Adrenal gland (tissue), 19 donors: ENCODE measurements at places on chromosomes 6 and 20. TPM values are rescaled to one million over a fixed set of nuclear protein-coding genes. Genes with fewer than 3 reads are reported as not detected.
A peak's percentile ranks its signal among the peaks of the same experiment; 100 is the strongest.

GRCh38 chr6:85506441-85507093 lies 56.7 kb downstream of the NT5E start:
- H3K27ac ChIP-seq, result no peak overlapping the region
- no peak overlapping the region for H3K4me3 ChIP-seq
- H3K4me1 ChIP-seq, result no peaks in the 10 kb centered on the region
- peaks cover 25% of the 10 kb centered on the region for H3K36me3 ChIP-seq

DNA sequence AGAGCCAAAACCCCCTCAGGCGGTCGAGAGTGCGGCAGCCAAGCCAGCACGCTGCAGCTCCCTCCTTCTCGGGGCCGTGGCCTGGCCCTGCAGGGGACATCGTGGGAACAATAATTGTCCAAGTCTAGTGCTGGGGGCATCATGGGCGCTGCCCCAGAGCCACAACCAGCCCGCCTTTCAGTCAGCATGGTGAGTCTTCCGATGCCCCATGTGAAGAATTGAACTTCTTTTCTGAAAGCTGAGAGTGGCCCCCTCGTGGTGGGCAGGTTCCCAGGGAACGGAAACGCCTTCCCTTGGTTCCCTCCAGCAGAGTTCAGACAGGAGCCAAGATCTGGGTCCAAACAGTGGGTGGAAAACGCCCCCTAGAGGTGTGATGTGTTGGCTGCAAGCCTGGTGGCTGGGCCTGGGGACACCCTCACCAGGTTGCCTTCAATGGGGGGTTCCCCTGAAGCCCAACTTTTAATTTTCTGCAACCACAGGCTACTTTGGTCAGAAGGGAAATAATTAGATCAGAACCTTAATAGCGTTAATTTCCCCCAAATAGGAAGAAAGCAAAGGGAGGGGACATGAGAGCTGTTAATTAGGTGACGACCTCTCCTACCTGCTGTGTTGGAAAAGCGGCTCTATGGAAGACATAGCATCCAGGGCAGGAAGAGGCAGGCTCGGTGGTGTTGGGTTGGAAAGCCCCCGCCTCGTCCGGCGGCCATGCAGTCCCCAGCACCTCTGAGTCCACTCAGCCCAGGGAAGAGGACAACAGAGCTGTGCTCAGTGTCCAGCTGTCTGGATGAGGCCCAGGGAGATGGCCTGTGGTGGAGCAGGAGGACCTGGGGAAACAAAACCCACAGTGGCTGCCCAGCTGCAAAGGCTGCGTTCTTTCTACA lies 4.7 kb upstream of the MRGBP start:
- no peaks in the 10 kb centered on the region for H3K36me3 ChIP-seq
- H3K27ac ChIP-seq, result no peak overlapping the region
- no peaks in the 10 kb centered on the region for H3K27me3 ChIP-seq
- peaks cover 3% of the 10 kb centered on the region for H3K4me1 ChIP-seq
- DNase-seq, result peak; percentile 82

- no peak for DNase-seq
- H3K4me3 ChIP-seq, result no peak overlapping the region
- peaks cover 5% of the 10 kb centered on the region for H3K36me3 ChIP-seq
- no peak overlapping the region for H3K27ac ChIP-seq
- H3K27me3 ChIP-seq, result no peaks in the 10 kb centered on the region
- H3K4me1 ChIP-seq, result peaks cover 31% of the 10 kb centered on the region
Observed at GRCh38 chr6:125217369-125217768, 63.8 kb downstream of the TPD52L1 start.

DNA sequence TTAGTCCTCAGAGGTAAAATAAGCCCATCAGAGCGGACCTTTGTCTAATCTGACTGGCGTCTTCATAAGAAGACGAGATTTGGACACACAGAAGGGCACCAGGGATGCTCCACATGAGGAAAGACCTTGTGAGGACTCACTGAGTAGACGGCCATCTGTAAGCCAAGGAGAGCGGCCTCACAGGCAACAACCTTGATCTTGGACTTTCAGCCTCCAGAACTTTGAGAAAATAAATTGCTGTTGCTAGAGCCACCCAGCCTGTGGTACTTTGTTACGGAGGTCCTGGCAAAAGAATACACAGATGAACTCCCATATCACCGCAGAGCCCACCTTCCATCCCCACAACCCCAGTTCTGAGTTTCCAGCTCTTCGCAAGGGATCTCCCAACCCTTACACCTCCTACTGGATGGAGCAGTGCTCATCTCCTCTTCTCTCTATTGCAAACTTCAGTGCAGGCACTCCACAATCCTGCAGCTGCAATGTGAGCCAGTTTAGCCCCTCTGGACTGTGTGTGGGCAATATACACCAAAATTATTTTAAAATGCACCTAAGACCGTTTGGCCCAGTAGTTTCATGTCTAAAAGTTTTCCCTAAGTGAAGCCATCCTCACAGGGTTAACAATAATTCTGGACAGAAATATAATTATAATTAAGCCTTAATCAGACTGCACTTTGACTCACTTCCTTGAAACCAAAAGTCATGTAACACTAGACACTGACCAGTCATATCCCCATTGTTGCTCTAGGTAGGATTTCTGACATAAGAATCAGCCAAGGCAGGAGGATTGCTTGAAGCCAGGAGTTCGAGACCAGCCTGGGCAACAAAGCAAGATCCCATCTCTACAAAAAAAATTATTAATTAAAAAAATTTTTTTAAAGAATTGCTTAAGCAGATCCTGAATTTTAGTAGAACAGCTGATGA lies 8.8 kb upstream of the TRIM31 start:
- H3K36me3 ChIP-seq, result no peaks in the 10 kb centered on the region
- H3K27me3 ChIP-seq, result no peaks in the 10 kb centered on the region
- DNase-seq, result no peak
- no peaks in the 10 kb centered on the region for H3K4me1 ChIP-seq
- H3K4me3 ChIP-seq, result no peak overlapping the region

GRCh38 chr20:50821994-50822393 lies 27.1 kb downstream of the BCAS4 start:
- H3K36me3 ChIP-seq, result no peaks in the 10 kb centered on the region
- H3K4me3 ChIP-seq, result no peak overlapping the region
- DNase-seq, result no peak
- no peaks in the 10 kb centered on the region for H3K27me3 ChIP-seq
- H3K27ac ChIP-seq, result no peak overlapping the region

- H3K36me3 ChIP-seq, result no peaks in the 10 kb centered on the region
- H3K4me3 ChIP-seq, result no peak overlapping the region
- peaks cover 7% of the 10 kb centered on the region for H3K4me1 ChIP-seq
- peaks cover 22% of the 10 kb centered on the region for H3K27me3 ChIP-seq
- H3K27ac ChIP-seq, result no peak overlapping the region
Observed at GRCh38 chr6:44269178-44269920, 901 bp upstream of the TMEM151B start.

DNA sequence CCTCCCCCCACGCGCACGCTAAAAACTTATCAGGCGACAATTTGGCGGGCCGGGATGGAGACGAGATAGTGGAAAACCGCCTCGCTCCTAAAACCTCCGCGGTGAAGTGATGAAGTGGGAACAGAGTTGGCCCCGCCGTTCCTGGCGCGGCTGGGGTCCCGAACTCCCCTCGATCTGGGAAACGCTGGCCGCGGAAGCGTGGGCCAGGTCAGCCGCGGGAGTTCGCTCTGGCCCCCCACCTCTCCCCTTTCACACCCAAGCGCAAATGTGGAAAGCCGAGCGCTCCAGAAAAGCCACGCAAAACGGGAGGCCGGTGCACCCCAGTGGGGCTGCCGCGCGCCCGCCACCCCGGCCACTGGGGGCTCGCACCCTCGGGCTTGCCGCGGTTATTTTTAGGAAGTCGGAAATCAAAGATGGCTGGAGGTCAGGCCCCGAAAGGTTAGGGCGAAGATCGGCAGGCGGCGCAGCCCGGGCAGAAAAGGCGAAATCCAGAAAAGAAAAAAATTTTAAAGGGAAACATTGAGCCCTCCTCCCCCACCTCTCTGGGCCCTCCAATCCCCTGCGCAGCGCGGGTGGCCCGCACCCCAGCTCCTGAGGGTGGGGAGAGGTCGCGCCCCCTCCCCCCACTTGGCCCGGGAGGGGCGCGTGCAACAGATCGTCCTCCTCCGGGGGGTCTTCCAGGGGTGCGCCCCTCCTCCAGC lies 1.0 kb downstream of the SALL4 start:
- no peaks in the 10 kb centered on the region for H3K36me3 ChIP-seq
- DNase-seq, result no peak
- H3K27ac ChIP-seq, result no peak overlapping the region
- H3K27me3 ChIP-seq, result peaks cover 35% of the 10 kb centered on the region
- H3K4me1 ChIP-seq, result peaks cover 11% of the 10 kb centered on the region

DNA sequence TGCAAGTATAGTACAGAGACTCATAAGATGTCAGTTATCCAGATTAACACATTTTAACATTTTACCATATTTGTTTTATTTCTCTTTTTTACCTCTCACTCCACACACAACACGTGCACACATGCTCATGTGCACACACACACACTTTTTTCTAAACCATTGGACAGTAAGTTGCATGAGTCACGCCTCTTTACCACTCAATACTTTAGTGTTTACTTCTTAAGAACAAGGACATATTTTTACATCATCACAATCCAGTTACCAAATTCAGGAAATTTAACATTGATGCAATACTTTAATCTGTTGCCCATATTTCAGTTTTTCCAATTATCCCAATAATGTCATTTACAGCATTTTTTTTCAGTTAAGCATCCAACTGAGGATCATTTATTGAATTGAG lies 109.0 kb downstream of the RIN2 start:
- no peak for DNase-seq
- H3K36me3 ChIP-seq, result no peaks in the 10 kb centered on the region
- H3K27me3 ChIP-seq, result no peaks in the 10 kb centered on the region
- H3K4me1 ChIP-seq, result no peaks in the 10 kb centered on the region
- H3K27ac ChIP-seq, result no peak overlapping the region

GRCh38 chr6:152167641-152168603 lies 360.4 kb downstream of the ESR1 start:
- H3K4me3 ChIP-seq, result no peak overlapping the region
- H3K4me1 ChIP-seq, result peaks cover 7% of the 10 kb centered on the region
- no peaks in the 10 kb centered on the region for H3K27me3 ChIP-seq
- H3K36me3 ChIP-seq, result peaks cover 7% of the 10 kb centered on the region

GRCh38 chr6:5285526-5285925 lies 24.2 kb downstream of the FARS2 start:
- no peak overlapping the region for H3K27ac ChIP-seq
- H3K4me3 ChIP-seq, result no peak overlapping the region
- no peaks in the 10 kb centered on the region for H3K36me3 ChIP-seq
- H3K27me3 ChIP-seq, result no peaks in the 10 kb centered on the region
- peaks cover 7% of the 10 kb centered on the region for H3K4me1 ChIP-seq

DNA sequence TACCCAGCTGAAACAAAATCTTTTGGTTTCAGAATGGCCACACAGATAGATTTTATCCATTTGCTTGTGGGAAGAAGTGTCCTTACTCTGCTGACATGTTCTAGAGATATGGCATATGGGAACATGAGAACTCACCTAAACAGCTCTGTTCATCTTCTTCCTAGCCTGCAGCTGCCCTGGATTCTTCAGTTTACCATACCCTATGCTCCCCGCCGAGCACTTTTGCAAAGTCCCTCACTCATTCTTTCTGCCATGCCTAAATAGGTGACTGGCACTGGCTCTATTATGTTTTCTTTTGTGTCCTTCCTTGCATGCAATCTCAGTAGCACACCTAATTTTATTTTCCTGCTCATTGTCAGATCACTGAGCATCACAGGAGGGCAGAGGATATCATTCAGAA lies 293.7 kb upstream of the RSPO3 start:
- no peaks in the 10 kb centered on the region for H3K36me3 ChIP-seq
- no peak for DNase-seq
- no peak overlapping the region for H3K4me3 ChIP-seq
- H3K4me1 ChIP-seq, result no peaks in the 10 kb centered on the region
- no peak overlapping the region for H3K27ac ChIP-seq

- no peak for DNase-seq
- no peaks in the 10 kb centered on the region for H3K4me1 ChIP-seq
- no peaks in the 10 kb centered on the region for H3K36me3 ChIP-seq
- no peaks in the 10 kb centered on the region for H3K27me3 ChIP-seq
Observed at GRCh38 chr6:18004256-18004985, 17.0 kb upstream of the KIF13A start.

DNA sequence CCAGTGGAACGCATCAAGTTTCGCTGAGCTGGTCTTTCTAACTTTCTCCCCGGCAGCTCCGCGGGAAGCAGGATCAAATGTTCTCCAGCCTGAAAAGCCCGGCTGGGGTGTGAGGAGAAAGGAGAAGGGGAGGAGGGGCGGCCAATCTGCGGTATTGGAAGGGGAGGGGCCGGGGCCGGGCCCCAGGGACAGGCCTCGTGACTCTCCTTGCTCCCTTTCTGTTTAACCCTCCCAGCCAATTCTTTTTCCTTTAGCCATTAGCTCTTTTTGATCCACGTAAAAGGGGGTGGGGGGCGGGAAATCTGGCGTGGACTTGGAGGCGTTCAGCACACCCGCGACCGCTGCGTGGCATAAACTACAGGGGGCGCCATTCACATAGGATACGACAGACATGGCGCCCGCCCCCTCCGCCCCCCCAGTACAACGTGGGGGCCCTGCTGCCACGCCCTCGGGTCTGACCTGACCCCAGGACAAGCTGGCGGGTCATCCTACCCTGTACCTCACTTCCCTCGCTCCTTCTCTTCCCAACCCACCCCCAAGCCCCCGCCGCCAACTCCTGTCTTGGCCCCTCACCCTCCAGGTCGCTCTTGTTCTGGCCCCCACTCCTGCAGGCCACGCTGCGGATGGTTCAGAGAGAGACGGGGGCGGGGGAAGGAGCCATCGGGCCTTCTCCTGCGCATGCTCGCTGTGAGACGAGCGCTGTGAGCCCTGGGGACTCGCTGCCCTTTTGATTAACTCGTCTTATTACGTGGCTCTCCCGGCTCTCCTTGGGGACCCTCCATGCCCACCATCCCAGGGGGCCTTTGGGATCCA lies 7.8 kb upstream of the MDGA1 start:
- no peaks in the 10 kb centered on the region for H3K36me3 ChIP-seq
- H3K4me1 ChIP-seq, result peaks cover 14% of the 10 kb centered on the region
- no peaks in the 10 kb centered on the region for H3K27me3 ChIP-seq
- peak; percentile 88 for DNase-seq

- H3K27me3 ChIP-seq, result no peaks in the 10 kb centered on the region
- no peaks in the 10 kb centered on the region for H3K36me3 ChIP-seq
- DNase-seq, result no peak
- H3K4me3 ChIP-seq, result no peak overlapping the region
Observed at GRCh38 chr6:138393871-138394783, 9.9 kb upstream of the HEBP2 start.

GRCh38 chr6:170007468-170008293 lies 256.3 kb downstream of the ERMARD start:
- H3K36me3 ChIP-seq, result no peaks in the 10 kb centered on the region
- H3K4me3 ChIP-seq, result no peak overlapping the region
- no peaks in the 10 kb centered on the region for H3K4me1 ChIP-seq
- H3K27me3 ChIP-seq, result no peaks in the 10 kb centered on the region

- no peak overlapping the region for H3K27ac ChIP-seq
- H3K27me3 ChIP-seq, result no peaks in the 10 kb centered on the region
- DNase-seq, result peak; percentile 56
- H3K4me3 ChIP-seq, result peak overlapping the region; percentile 9
Observed at GRCh38 chr20:63495741-63496595, 2.9 kb downstream of the EEF1A2 start.

GRCh38 chr20:50189681-50190250 lies 864 bp upstream of the CEBPB start:
- H3K27ac ChIP-seq, result peak overlapping the region; percentile 100
- peaks cover 25% of the 10 kb centered on the region for H3K4me1 ChIP-seq
- peak overlapping the region; percentile 69 for H3K4me3 ChIP-seq
- H3K27me3 ChIP-seq, result no peaks in the 10 kb centered on the region
- peak; percentile 89 for DNase-seq

POPDC3 gene
- not detected for total RNA-seq

SMLR1 gene
- total RNA-seq, result not detected

RSPH4A gene
- total RNA-seq, result not detected

RBPJL gene
- not detected for total RNA-seq

STX11 gene
- 14.7 TPM for total RNA-seq

BPI gene
- total RNA-seq, result 0.74 TPM

FRS3 gene
- 2.4 TPM for total RNA-seq

SLC22A2 gene
- not detected for total RNA-seq

PI3 gene
- not detected for total RNA-seq
